Mesenteric fat pad (tissue), 1 donor: ENCODE measurements at places on chromosomes 5 and 9.

DNA sequence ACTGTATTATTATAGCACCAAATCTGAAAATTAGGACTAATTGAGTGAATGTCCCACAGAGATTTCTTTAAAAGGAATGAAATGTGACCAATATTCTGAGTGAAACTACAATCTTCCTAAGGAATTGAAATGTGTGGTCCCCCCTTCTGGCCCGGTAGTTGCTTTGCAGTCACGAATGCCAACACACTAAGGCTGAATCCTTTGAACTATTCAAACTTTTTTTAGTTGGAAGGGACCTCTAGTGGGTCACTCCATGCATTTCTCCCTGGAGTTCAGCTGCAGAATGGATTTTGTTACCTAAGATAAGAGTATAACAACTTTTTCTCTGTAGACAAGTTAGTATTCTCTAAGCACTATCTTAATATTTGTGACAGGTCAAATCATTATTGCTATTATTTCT, 2.8 kb downstream of the CDH6 start:
- no peak for DNase-seq

GRCh38 chr9:14686168-14686567, 7.1 kb downstream of the ZDHHC21 start:
- DNase-seq = no peak

DNA sequence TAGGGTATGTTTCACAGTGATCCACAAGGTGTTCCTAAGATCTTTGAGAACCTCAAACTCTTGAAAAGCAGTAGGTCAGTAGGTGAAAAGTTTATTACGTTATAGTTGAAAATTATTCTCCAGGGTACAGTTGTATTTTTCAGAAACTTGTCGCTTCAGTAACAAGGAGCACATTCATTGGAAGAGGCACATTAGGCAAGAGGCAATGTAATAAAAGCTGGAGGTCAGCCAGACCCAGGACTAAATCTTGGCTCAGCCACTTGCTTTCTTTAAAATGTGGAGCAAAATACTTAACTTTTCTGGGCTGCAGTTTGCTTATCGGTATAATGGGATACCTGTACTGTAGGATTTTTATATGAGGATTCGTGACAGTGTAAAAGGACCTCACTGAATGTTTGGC, 45.6 kb downstream of the TLE4 start:
- no peak for DNase-seq

DNA sequence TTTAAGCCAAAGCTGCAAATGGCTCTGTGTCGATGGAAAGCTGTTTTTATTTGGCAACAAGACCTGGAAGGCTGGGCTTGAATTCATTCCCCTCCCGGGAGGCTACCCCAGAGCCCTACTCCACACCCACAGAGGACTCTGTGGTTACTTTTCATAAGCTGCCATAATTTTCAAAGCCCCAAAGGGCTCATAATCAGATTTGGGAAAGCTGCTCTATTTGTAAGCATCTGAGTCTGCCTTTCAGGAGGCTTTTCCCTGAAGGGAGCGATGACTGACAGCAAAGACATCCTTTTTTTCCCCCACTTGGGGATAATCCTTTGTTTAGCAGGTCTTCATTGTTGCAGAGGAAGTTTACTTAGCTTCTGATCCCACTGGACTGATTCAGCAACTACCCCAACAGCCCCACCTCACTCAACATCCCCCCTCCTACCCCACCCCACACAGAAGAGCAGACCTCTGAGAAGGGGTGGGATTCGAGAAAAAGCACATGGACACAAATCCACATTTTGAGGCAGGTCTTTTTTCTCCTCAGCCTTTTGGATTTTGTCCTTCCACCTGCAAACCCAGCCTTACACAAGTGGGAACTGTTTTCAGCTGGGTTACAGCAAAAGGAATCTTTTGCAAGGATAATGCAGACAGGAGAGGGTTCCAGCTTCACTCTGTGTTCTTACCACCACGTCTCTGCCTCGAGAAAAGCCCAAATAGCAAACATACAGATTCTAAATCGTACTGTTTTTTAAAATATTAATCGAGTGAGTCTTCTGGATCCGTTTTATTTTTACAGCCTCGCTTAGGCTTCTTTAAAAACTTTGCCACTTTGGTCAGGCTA, 244.4 kb upstream of the TUT7 start:
- no peak for DNase-seq

GRCh38 chr9:33170464-33171415, 3.6 kb upstream of the B4GALT1 start:
- DNase-seq = no peak

GRCh38 chr5:33423018-33423630, 17.6 kb upstream of the TARS1 start:
- no peak for DNase-seq

GRCh38 chr9:114003758-114004157, 74.3 kb downstream of the AMBP start:
- peak; percentile 33 for DNase-seq

DNA sequence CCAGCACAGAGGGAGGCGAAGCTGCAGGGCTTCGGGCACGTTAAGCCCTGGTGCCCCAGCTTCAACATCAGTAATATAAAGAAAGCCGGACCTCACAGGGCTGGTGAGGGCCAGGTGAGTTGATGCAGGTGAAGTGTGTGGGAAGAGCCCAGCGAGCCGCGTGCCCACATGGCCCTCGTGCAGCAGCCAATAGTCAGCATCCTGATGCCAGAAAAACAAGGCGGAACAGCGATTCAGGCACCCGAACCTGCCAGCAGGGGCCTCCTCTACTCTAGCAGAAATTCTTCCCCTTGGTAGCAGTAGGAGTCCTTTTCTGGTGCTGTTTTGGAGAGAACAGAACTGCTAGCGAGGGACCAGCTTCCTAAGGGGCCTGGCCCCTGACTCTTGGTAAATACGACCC, 7.8 kb downstream of the MED10 start:
- no peak for DNase-seq

DNA sequence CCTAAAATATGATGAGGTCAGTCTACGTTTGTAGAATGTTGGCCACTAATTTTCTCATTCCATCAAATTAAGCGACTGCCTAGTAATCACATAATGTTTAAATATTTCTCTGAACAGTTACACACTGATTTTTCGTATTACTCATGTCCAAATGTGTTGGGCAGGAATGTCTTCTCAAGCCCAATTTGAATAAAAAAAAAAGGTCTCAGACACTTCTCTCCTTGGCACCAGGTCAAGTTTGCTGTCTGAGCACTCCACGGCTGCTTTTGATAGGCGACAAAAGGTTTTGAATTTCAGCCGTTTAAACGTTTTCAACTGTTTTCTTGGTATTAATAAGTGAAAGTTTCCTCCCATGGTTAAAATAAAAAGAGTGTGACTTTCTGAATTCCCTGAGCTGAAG, 542.1 kb downstream of the IRX1 start:
- DNase-seq = no peak

DNA sequence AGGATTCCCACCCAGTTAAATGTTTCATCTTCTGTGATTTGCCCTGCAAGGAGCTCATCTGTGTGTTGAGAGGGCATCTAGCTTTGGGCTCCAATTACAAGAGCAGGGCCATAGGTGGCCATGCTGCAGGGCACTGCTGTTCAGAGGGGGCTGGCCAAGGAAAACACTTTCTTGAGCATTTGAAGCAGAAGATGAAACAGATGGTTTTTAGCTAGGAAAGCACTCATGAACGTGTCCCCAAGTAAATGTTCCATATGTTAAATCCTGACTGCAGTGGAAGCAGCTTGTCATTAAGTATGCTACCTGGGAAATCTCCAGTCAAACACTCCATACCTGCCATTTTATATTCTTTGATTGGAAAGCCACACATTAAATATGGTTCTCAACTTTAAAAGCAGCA, 176.6 kb downstream of the FBXL7 start:
- DNase-seq = no peak

- DNase-seq = no peak
Measured at GRCh38 chr5:38926121-38926520, 80.3 kb downstream of the OSMR start.

DNA sequence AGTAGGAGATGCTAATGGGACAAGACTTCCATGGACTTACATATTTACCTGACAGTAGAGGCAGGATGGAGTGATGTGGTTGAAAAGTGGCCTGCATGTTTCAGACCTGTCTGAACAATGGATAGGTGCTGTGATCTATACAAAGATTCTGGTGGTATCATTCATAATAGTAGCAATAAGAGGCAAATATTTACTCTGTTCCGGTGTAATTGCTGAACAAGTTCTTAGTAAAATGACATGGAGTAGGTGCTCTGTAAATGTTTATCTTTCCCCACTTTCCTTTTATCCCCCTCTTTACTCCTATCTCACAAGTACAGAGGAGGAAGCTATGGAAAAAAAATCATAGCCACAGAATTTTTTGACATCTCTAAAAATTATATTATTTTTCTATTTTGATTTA, 159.0 kb upstream of the SLC12A2 start:
- DNase-seq = no peak

DNA sequence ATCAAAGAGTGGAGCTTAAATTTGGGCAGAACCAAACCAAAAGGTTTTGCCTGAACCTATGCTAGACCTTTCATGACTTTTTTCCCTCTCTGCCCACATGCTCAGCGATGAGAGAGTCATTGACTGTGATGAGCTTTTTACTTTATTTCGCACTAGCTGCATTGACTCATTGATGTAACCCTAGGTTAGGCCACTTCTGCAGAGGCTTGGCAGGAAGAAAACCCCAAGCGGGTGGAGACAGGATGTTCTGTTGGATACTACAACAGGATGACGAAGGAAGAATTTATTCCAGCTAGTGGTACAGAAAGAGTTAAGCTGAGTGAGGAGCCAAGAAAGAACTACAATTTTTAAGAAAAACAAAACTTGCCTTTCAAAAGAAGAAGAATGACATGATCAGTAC, 18.4 kb downstream of the AGXT2 start:
- DNase-seq = no peak

GRCh38 chr5:107672211-107673038, 1.7 kb upstream of the EFNA5 start:
- no peak for DNase-seq

DNA sequence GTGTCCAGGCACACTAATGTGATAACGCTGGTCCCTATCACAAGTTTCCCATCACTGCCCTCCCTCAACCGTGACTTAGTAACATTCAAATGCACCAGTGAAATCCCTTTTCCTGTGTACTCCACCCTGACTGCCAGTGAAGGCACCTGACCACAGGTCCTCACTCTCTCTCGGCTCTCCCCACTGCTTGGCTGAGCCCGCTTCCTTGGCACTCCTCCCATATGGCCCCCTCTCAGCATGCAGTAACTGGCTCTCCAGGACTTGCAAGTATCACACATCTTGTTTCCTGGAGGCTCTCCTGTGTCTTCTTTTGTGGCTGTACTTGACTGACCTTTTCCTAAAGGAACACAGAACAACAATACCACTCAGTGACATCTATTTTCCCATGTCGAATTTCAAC, 292.0 kb upstream of the ZNF608 start:
- no peak for DNase-seq

- no peak for DNase-seq
Measured at GRCh38 chr9:16368237-16369087, 502.0 kb downstream of the BNC2 start.

- no peak for DNase-seq
Measured at GRCh38 chr9:1018121-1018520, 32.0 kb upstream of the DMRT2 start.

DNA sequence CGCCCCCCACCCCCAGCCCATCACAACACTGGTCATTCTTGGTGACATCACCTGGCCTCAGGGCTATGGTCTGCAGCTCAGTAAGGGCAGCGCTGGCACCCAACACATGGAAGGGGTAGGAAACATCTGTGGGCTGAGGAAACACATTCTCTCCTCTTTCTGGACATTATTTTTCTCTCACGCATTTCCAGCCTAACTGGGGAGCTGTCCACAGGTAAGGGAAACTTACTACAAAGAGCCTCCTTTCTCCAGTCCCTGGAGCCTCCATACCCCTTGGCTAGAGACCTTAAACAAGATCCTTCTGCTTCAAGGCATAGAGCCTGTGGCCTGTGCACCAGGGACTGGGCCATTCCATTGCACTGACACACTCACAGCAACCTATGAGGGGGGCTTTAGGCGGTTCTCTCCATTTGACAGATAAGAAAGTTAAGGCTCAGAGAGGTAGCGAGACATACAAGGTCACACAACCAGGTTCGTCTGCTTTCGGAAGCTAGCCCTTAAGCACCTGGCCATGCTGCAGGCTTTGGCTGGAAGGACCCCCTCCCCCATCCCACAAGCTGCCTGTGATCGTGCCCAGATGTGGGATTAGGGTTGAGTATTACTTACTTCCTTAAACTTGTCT, 40.7 kb downstream of the CXXC5 start:
- DNase-seq = no peak

GRCh38 chr9:13427587-13427986, 148.1 kb upstream of the MPDZ start:
- DNase-seq = no peak

DNA sequence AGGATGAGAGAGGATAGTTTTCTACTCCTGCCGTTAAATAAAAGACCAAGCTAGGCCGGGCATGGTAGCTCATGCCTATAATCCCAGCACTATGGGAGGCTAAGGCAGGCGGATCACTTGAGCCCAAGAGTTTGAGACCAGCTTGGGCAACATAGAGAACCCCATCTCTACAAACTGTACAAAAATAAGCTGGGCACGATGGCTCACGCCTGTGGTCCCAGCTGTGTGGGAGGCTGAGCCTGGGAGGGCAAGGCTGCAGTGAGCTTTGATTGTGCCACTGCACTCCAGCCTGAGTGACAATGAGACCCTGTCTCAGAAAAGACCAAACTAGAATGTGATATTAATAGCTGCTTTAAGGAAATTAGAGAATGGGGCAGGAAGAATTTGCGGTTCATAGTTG, 158.4 kb downstream of the NIPBL start:
- DNase-seq = no peak

GRCh38 chr5:157865781-157866180, 6.8 kb upstream of the CLINT1 start:
- no peak for DNase-seq

GRCh38 chr5:100430268-100431195, 104.6 kb upstream of the FAM174A start:
- DNase-seq = no peak

- no peak for DNase-seq
Measured at GRCh38 chr5:1111727-1112289, at the start of gene SLC12A7. TSS of gene SLC12A7 (minus strand) at chr5:1112063. CDS start at chr5:1111991, 72 bp downstream.

- DNase-seq = no peak
Measured at GRCh38 chr9:116697362-116697761, 10.3 kb downstream of the TRIM32 start.

GRCh38 chr5:38948501-38948900, 102.7 kb downstream of the OSMR start:
- DNase-seq = no peak

DNA sequence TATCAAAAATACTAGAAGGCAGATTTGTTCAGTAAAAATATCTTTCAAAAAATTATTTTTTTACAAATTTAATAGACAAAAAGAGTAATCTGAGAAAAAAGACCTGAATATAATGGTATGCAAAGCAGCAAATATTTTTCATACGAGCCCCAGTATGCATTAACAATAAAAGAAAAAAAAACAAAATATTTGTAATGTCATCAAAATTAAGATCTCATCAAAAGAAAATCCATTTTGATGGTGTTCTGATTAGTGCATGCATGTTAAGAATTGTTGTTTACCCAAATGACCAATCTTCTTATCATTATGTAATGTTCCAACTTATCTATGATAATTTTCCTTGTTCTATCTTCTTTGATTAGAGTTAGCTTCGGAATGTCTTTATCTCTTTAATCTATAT, 106.1 kb downstream of the CDH9 start:
- no peak for DNase-seq
